ENCODE measurements at places on chromosomes 12 and 14. TPM values are rescaled to one million over a fixed set of nuclear protein-coding genes. Genes with fewer than 3 reads are reported as not detected.

CAPZA3 gene
- not detected for total RNA-seq

RDH11 gene
- total RNA-seq: 29.4 TPM

DHH gene
- 1.6 TPM for total RNA-seq

RD3L gene
- total RNA-seq: not detected

SMOC1 gene
- 0.60 TPM for total RNA-seq

TRHDE gene
- 34.8 TPM for total RNA-seq

PZP gene
- total RNA-seq: not detected

PLEKHD1 gene
- total RNA-seq: 0.12 TPM

HPD gene
- 0.82 TPM for total RNA-seq

M6PR gene
- 87.9 TPM for total RNA-seq

LALBA gene
- total RNA-seq: not detected

INHBC gene
- total RNA-seq: not detected

OR6C6 gene
- not detected for total RNA-seq
